ENCODE measurements at places on chromosomes 5 and 9.

DNA sequence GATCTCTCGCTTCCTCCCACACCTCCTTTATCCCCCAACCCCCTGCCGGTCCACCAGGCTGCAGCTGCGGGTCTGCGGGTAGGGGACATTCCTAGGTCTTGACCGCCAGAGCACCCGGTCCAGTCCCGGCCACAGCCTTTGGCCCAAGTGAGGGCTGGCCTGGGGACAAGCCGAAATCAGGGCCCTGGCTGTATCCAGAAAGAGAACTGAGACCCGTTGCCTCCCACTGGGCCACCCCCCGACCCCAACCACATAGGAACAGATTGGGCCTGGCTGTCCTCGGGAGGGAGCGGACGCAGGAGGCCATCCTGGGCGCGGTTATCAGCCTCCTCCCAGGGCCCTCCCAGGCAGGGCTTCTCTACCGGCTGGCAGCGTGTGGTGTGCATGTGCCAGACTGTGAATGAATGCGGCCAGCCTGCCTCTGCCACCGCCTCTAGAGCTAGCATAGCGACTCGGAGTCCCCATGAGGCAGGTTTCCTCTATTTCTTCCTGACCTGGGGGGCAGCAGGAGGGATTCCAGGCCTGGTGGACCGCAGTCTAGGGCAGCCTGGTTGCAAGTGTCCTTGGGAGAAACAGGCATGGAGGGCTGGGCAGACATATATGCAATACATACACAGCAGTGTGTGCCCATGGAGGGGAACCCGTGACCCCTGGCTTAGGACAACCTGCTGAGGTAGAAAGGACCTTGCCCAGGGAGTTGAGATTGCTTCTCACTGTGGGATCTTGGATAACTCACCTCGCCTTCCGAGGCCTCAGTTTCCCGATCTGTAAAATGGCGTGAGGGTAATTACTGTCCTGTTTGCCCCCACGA is 1.2 kb downstream of the N4BP3 start:
- DNase-seq = peak; percentile 78

GRCh38 chr5:72949481-72949880 is 6.4 kb upstream of the FCHO2 start:
- DNase-seq = no peak

GRCh38 chr5:34045996-34046395 is 3.0 kb upstream of the C1QTNF3 start:
- DNase-seq = no peak

DNA sequence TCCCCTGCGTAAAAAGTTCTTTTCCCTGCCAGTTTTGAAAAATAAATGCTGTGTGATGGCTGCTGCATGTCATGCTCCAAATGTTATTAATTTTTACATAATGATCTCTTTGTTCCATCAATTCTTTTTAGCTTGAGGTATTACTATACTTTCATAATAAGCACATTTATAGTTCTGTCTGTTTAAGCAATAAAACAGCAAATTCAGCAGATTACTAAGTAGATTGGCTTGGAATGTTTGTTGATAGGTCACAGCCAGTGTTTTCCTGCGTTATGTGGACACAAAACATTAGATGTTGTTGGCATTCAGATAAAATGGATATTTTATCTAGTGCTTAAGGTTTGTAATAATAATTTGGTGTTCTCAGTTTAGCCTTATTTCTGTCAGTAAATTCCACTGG is 242.0 kb downstream of the KDM4C start:
- no peak for DNase-seq

DNA sequence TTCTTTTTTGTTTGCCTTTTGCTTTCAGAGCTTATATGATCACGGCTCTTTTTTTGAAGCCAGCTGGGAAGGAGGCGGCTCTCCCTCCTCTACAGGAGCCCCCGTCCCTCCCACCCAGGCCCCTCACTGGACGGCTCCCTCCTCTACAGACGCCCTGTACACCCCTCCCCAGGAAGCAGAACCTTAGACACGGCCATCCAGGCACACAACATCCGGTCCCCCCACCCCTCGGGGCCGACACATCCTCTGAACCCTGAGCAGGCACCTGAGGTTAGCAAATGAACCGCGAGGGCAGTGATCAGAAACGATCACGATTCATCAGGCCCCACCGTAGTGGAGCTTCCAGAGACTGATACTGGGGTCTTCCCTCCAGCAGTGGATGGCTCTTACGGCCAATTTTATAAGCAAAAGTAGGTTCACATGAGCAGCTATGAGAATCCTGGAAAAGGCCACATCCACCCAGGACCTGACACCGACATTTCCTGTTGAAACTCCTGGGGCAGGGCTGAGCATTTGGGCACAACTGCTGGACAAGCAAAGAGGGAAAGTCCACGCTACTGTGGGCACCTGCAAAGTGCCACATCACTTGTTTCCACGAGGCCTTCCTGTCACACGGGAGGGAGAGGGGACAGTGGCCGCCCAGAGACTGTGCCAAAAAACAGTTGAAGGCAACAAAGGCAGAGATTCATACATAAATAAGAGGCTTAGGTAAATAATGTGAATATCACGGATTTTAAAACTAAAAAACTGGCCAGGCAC is 78.9 kb downstream of the SEMA4D start:
- DNase-seq = peak; percentile 89

GRCh38 chr9:128244837-128245231 is 31.0 kb downstream of the GOLGA2 start:
- DNase-seq = no peak

- no peak for DNase-seq
Measured at GRCh38 chr5:86760661-86761060, 142.9 kb downstream of the COX7C start.

DNA sequence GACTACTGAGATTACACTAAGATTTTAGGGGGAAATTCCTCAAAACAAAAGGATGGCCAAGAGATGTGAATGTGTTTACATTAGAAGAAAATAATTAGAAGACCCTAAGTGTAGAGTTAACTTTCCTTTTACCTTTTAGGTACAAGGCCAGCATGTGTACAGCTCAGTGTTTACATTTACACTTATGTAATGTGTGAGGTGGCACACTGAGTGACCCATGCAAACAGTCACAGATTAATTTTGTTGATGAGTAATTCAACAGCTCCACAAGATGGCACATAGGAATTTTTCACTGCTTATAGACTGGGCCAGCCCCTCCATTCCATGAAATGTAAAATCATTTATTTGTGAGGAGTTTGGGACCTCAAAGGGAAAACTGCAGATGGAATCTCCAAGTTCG is 90.1 kb upstream of the SLC12A2 start:
- DNase-seq = no peak

GRCh38 chr5:1698589-1699316 is 100.9 kb downstream of the MRPL36 start:
- no peak for DNase-seq

DNA sequence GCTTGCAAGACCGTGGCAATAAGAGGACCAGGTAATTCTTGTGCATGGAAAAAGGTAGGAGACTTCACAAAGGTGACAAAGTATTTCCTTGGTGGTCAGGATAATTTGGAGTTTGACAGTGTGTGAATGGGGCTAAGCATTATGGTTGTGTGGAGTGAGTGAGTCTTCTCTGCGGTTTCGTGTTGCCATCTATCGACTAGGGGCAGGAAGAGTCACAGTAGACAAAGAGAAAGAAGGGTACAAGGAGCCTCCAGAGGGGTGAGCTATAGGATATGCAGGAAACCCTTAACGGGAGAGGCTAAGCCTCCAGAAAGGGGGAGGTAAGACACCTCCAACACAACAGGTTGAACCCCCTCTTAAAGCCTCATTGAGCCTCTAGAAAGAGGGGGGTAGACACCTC is 64.0 kb upstream of the RANBP6 start:
- no peak for DNase-seq

DNA sequence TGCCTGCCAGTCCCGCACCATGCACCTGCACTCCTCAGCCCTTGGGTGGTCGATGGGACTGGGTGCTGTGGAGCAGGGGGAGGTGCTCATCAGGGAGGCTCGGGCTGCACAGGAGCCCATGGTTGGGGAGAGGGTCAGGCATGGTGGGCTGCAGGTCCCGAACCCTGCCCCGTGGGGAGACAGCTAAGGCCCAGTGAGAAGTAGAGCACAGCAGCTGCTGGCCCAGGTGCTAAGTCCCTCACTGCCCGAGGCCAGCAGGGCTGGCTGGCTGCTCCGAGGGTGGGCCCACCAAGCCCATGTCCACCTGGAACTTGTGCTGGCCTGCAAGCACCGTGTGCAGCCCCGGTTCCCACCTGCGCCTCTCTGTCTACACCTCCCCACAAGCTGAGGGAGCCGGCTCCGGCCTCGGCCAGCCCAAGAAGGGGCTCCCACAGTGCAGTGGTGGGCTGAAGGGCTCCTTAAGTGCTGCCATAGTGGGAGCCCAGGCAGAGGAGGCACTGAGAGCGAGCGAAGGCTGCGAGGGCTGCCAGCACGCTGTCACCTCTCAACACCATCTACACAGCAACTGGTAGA is 88.5 kb upstream of the ELAVL2 start:
- no peak for DNase-seq

DNA sequence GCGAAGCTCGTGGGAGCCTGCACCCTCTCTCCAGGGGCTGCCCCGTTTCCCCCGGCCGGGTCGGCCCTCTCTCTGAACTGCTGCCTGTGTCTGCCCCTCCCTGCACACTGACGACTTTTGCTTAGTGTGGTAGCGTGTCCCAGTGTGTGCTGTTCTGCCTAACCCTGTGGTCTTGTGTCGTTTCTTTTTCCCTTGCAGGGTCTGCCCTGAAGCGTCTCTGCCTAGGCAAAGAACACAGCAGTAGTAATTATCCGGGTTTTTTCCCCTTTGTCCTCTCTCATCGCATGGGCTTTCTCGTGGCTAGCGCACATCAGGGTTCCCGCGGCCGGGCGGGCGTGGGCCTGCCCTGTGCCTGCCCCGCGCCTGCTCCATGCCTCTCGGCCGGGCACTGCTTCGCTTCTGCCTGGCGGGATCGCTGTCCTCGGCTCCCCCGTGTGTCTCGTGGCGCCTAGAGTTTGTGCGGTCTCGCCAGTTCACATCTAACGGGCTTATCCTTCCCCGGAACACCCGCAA is 122.7 kb downstream of the WNK2 start:
- DNase-seq = no peak

- DNase-seq = no peak
Measured at GRCh38 chr5:173719731-173720082, 103.3 kb upstream of the BOD1 start.

DNA sequence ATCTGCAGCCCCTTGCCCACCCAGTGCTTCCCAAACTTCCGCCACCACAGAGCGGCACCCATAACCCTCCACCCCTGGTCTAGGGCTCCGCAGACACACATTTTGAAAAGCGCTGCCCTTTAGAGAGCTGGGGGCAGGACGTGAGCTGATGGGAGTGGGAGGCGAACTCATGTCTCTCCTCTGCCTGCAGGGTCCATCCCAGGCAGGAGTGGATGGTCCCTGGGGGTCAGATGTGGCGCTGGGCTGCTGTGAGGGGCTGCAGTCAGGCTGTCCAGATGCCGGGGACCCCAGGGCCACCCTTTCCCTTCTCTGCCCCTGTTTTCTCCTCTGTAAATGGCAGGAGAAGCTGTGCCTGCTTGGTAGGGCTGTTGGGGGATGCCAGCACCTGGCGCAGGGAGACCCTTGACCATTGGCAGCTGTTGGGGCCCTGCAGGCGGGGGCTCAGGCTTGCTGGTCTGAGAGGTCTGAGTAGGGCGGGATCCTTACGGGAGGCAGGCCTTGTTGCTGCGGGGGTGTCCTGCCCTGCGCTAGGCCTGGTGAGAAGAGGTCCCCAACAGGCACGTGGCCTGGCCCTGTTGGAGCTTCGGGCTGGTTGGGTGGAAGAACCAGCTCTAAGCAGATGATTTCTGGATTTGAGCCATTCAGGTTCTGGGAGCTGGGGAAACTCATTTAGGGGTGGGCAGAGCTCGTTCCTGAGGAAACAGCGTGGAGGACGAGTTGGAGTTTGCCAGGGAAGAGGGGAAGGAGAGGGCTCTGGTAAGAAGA is 10.3 kb upstream of the RNU6ATAC start:
- no peak for DNase-seq

GRCh38 chr9:120539951-120540350 is 40.0 kb downstream of the CDK5RAP2 start:
- DNase-seq = no peak

DNA sequence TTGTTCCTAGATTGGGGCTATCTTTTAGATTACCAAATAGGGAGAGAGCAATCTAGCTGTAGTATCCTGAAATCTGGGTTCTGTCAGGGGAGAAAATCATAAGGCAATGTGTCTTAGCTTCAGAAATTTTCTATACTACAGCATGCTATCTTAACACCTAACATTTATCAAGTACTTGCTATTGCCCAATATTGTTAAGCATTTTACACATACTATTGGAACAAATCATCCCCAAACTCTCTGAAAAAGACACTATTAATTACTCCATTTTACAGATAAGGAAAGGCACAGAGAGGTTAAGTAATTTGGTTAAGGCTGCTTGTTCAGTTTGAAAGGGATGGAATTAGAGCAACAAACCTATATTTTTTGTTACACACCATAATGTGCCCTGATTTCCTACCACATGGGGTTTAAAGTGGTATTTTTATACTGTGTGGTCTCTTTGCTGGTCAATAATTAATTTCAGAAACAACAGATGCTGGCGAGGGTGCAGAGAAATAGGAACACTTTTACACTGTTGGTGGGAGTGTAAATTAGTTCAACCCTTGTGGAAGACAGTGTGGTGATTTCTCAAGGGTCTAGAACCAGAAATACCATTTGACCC is 57.2 kb upstream of the RIC1 start:
- DNase-seq = no peak

DNA sequence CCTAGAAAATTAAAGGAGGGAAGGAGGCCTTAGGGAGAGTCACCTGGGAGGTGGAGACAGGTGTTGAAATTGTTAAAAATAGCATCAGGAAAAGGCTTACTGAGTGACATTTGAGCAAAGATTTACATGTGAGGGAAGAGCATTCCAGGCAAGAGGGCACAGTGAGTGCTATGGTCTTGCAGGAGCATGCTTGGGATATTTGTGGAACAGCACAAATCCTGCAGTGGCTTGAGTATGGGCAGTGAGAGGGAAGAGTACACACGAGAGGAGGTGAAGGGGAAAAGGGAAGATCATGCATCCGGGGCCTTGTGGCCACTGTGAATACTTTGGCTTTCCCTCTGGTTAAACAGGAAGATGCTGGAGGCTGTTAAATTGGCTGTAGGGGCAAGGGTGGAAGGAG is 36.6 kb downstream of the ACER2 start:
- no peak for DNase-seq

DNA sequence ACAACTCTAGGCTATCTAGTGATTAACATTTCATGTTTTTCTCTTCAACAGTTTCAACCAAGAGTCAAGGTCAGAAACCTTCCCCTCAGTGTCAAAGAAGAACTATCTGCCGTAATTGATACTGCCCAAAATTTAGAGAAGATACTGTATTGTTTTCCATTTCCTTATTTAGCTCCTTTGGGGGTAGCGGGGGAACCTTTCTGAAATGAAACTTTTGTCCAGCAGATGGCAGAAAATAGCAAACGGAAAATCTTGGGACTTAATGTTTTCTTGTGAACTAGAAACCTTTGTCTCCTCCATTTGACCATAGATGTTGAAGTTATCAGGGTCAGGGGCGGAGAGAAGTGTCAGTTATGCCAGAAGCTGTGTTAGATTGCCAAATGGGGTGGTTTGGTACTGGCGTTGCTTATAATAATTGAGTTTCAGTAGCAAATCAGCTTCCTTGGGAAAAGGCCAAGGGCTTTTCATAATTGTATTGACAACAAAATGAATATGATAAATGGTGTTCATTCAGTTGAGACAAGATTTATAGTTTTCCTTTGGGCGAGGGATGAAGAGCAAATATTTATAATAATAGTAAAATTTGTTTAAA is 101.7 kb upstream of the TLX3 start:
- no peak for DNase-seq
